SK-N-SH (cell line): ENCODE measurements at places on chromosomes 13 and 19. TPM values are rescaled to one million over a fixed set of nuclear protein-coding genes. Genes with fewer than 3 reads are reported as not detected.

DNA sequence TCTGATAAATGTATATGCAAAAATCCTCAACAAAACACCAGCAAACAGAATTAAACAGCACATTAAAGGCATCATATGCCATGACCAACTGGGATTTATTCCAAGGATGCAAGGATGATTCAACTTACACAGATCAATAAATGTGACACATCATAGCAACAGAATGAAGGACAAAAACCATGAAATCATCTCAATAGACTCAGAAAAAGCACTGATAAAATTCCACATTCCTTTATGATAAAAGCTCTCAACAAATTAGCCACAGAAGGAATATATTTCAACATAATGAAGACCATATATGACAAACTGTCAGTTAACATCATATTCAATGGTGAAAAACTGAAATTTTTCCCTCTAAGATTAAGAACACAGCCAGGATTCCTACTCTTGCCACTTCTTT is 691.6 kb downstream of the DIAPH3 start:
- no peak for DNase-seq

GRCh38 chr19:19719798-19720197 is 13.1 kb downstream of the ZNF14 start:
- no peak for DNase-seq

GRCh38 chr13:26872525-26873385 is 112.2 kb upstream of the GPR12 start:
- DNase-seq: peak; percentile 74

DNA sequence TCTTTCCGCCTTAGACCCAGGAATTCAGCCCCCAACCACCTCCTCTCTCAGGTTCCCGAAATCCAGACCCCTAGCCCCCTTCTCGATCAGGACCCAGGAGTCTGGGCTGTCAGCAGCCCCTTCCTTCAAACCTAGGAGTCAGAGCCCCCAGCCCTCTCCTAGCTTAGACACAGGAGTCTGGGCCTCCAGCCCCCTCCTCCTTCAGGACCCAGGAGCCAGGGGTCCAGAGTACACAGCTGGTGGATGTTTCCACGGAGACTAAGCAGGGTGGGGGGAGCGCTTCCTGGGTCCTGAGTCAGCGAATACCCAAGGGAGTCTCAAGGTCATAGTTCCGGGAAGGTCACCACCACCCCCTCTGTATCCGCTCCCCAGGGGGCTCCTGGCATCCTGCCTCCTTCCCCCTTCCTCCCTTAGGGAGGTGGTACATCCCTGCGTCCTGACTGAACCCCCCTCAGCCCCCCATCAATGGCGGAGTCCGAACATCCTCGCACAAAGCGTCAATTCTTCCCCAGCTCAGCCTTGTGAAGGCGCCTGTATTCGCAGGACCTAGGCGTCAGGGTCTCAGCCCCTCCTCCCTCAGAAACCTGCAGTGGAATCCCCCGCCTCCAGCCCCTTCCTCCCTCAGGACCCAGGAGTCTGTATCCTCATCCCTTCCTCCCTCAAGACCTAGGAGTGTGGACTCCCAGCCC is 4.6 kb downstream of the CADM4 start:
- DNase-seq: no peak

DNA sequence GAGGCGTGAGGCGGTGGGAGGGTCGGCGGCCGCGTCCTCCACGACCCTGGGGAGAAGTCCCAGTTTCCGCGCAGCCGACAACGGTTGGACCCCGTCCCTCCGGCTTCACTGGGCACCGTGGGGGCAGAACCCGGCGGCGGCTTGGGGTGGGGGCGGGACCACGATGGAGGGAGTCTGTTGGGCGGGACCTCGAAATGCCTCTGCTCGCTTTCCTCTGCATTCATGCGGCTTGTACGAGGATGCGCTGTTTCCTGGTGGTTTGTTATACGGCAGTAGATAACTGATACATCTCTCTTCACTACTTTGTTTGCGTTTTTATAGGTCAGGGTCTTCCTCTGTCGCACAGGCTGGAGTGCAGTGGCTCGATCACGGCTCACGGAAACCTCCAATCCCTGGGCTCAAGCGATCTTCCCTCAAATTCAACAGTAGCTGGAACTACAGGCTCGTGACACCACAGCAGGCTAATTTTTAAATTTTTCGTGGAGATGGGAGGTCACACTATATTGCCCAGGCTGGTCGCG is 24.6 kb upstream of the ZNF846 start:
- DNase-seq: no peak

GRCh38 chr13:111532111-111532510 is 211.7 kb downstream of the TEX29 start:
- no peak for DNase-seq

GRCh38 chr13:67017276-67017675 is 212.9 kb downstream of the PCDH9 start:
- no peak for DNase-seq

DNA sequence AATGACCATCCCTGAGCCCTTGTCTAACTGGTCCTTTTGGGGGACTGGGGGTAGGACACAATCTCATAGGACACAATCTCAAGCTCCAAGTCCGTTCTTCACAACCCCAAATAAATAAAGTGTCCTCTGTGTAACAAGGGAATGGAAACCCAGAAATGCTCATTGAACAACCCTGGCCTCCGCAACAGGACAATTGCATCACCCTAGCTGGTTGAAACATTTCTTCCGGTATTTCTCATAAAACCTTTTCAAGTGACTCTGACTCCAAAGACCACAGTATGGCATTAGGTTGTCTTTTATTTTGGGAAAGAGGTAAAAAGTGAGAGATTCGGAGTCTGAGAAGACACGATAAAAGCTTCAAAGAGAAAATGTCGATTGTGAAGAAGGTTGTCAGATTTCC is 186.6 kb downstream of the ZNF536 start:
- DNase-seq: no peak

DNA sequence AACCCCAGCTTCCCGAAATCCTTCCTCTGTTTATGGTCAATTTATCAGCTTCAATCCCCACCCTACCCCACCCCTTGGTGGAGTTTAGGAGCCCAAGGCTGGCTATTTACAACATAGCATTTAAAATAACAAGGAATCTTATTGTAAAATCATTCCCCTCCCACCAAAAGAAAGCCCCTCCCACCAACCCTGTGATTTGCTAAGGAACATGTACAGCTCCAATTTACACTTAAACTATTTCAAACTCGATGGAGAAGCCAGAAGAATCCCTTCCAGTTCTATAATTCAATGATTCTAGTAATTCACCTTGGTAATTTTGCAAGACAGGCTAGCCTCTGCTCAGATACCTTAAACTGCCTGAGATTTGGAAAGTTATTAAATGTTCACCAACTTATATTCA is 3.0 kb downstream of the LATS2 start:
- no peak for DNase-seq

Gene PPP6R1
- 44.9 and 47.8 TPM in 2 replicates for polyA plus RNA-seq

Gene C1QTNF9
- polyA plus RNA-seq: not detected in 2 replicates

Gene ZNF440
- 2.0 and 2.5 TPM in 2 replicates for polyA plus RNA-seq

Gene RNF17
- polyA plus RNA-seq: not detected in 2 replicates
